ENCODE measurements at places on chromosomes 5 and 9.
A peak's percentile ranks its signal among the peaks of the same experiment; 100 is the strongest.

DNA sequence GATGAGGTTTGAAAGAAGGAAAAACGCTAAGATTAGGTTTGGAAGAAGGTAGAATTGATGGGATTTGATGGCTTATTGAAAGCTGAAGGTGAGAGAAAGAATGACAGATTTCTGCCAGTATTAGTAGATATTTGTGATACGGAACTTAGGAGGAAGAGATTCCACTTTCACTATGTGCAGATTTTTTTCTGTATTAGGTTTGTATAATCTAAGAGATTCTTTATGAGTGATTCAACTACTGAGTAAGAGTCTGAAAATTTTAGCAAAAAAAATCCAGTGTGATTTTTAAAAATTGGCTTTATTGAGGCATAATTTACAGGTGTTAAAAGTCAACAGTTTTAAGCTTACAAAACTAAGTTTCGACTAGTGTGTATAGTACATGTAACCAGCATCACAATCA, 54.1 kb downstream of the AP3S1 start:
- DNase-seq, result peak; percentile 53

- DNase-seq, result peak; percentile 31
Measured at GRCh38 chr5:122755783-122756182, 19.1 kb upstream of the SNX2 start.

GRCh38 chr9:132116583-132116982, 36.9 kb upstream of the MED27 start:
- DNase-seq, result no peak

GRCh38 chr9:38017149-38017884, 51.7 kb downstream of the SHB start:
- DNase-seq, result peak; percentile 75

DNA sequence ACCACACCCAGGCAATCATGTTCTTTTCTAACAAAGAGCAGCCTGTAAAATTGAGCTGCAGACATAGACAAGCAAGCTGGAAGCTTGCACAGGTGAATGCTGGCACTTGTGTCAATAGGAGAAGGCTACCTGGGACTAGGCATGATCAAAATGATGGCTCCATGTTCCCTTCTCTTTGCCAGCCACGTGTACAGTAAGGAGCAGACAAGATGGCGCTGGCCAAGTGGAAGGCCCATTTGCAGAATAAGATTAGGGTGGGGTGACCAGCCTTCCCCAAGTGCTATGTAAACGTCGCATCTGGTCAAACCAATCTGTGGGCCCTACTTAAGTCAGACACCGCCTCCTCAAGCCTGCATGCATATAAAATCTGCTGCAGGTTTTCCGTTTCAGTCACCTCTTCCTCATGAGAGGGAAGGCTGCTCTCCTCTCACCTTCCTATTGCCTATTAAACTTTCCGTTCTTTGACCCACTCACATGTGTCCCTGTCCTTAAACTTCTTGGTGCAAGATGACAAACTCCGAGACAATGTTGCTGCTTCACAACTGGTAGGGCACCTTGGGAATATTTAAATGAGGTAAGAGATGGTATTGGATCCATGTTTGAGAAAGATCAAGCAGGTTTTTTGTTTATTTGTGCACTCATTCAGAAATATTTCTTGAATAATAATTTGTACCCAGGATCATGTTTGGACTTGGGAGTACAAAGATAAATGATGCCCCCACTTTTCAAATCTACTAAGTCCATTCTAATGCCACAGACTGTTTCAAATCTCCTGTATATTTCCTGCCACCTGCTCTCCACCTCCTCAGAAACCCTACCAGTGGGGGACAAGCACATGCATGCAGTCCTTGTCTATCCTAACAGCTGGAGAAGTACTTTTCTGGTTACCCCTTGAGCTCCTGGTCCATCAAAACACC, 30.7 kb upstream of the TGFBR1 start:
- no peak for DNase-seq

- no peak for DNase-seq
Measured at GRCh38 chr9:135240222-135240621, 152.8 kb downstream of the OLFM1 start.

DNA sequence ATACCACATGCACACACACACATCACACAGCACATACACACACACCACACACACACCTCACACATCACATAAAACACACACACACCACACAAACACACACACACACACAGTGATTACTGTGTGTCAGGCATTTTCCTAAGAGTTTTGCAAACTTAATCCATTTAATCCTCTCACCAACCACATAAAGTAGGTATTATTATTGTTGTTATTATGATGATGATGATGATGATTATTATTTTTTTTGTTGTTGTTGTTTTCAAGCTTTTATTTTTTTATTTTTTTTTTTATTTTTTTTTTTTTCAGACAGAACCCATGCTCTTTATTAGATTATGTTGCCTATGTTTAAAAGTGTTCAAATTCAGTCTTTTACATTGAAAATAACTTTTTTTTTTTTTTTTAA, 31.5 kb downstream of the JADE2 start:
- no peak for DNase-seq

GRCh38 chr5:87266914-87267573, 639 bp upstream of the RASA1 start:
- DNase-seq, result no peak

DNA sequence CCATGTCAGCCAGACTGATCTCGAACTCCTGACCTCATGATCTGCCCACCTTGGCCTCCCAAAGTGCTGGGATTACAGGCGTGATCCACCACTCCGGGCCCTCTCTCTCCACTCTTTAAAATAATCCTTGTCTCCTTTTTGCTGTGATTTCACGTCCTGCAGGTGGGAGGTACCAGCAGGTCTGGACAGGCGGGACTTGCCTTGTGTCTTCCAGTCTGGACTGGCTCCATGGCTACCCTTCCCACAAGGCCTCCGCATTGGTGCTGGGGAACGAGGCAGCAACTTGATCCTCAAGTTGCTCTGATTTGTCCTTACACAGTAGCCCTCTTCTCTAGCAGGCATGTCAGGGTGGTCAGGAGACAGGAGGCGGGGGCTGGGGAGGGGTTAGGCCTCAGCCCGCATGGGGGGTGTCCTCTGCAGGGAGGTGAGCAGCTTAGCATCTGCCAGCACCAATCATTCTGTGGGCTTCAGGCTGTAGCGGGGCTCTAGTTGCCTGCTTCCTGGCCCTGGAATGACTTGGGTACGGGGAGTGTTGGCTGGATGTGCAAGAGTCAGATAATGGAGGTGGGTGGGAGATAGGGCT, 54.3 kb downstream of the TENT4A start:
- DNase-seq, result no peak

GRCh38 chr5:150000256-150000989, at the start of the genes HMGXB3 and TIGD6:
Gene HMGXB3 (plus strand): TSS chr5:150000739. CDS start chr5:150004853, 4,114 bp downstream.
Gene TIGD6 (minus strand): TSS chr5:150000654. CDS start chr5:149996348, 4,306 bp downstream.
- DNase-seq, result peak; percentile 97

- no peak for DNase-seq
Measured at GRCh38 chr9:114774524-114774923, 31.3 kb downstream of the TNFSF15 start.

DNA sequence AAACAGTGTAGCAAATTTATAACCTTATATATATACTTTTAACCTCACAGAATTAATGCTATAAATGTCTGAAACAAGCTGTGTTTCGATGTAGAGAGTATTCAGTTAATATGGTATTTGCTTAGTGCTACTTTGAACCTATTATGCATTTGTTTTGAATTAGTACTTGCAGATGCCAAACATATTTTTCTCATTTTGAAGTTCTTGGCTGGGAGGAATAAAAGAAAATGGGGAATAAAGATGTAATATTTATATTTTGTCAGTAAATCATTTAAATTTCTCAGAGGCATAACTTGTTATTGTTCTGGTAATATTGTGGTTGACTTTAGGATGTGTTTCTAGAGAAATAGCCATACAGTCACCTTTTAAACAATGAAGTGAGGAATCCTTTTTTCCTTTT, 175.9 kb upstream of the IZUMO3 start:
- no peak for DNase-seq

DNA sequence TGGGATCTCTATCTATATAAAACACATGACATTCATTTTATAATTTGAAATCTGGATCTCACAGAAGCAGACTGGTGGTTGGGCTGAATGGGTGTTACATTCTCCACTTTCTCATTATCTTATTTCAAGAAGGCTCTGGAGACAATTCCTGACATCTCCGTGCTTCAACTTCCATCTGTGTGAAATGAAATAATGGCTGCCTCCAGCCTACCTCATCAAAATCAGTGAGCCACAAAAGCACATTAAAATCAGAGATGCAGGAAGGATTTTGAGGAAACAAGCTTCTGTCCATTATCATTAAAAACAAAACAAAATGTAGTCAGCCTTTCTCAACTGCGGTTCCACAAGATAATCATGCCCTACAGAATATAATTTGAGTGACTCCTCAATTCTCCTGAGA, 958.3 kb upstream of the DMAC1 start:
- no peak for DNase-seq

Measured in choroid plexus epithelial cell (primary cell).